ENCODE measurements at places on chromosomes 4 and X.

GRCh38 chrX:20663336-20663735 is 396.6 kb upstream of the RPS6KA3 start:
- DNase-seq: no peak

GRCh38 chrX:72569786-72570185 is 2.9 kb downstream of the HDAC8 start:
- DNase-seq: peak; percentile 63

DNA sequence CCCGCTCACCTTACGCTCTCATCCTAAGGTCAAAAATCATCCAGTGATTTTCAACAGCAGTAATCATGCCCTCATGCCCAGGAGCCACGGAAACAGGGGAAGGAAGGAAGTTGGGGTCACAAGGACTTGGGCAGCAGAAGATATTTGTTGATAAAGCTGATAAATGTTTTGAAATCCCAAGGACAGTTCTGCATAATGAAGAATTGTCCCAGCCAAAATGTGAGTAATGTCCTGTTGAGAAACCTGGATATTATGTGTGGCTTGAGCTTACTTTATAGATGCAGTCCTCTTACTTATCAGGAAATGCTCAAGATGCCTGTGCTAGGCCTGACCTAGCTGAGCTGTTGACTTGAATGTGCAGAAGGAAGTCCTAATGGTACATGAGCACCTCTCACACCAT is 263.0 kb upstream of the ZFP42 start:
- no peak for DNase-seq

DNA sequence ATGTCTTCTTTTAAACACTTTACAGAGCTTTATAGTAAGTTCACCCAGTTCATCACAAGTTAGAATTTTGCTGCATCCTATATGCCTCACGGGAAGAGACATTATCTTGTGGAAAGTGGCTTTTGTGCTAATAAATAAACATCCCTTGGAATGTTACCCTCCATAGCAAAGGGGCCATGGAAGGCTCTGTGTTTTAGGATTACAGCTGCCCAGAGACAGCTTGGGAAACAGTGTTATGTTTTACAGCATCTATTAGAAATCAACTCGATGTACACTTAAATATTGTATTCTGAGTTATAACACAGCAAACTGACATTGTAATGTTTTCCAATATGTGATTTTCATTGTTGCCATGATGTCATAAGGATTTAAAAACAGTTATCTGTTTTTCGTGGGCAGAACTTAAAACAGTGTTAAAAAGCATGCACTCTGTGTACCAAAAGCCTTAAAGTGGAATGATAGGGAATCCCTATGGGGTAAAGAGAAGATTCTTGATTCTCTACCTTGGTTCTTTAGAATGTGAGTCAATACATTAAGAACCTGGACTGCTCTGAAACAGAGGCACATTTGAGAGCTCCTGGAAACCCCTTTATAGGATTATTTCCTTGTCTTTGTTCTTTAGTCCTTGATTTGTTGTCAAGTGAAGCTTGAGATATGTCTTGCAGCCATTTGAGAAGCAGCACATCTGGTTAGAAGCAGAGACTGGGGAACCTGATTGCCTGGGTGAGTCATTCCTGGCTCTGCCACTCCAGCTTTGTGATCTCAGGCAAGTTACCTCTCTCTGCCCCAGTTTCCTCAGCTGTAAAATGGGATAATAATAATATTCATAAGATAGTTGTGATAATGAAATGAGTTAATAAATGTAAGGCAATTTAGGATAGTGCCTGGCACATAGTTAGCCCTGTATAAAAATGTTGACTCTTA is 41.6 kb downstream of the ARHGAP10 start:
- peak; percentile 65 for DNase-seq

DNA sequence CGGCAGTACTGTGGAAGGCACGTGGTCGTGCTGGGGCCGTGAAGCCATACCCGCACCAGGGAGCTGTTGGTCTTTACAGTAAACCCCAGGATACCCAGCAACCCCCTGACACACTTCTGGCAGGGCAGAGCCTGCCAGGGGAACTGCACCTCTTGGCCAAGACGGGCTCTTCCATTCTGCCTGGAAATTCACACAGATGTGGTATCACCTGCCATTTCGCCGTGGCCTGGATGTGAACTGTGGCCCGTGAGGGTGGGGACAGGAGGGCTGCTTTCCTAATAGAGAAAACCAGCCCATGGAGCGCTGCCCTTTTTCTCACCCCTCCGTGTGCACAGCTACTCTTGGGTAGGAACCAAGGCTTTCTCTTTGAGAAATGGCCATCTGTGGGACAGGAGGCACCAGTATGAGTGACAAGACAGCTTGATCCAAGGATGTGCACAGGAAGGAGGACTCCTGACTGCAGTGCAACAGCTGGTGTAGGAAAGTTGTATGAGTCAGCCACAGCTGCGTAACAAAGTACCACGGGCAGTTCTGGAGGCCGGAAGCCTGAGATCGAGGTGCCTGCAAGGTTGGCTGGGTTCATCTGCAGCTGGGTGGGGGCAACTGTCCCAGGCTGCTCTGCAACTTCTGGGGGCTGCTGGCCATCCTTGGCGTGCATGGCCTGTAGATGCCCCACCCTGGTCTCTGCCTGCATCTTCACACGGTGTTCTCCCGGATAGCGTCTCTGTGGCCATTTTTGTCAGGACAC is 95.7 kb downstream of the PSAPL1 start:
- DNase-seq: no peak

DNA sequence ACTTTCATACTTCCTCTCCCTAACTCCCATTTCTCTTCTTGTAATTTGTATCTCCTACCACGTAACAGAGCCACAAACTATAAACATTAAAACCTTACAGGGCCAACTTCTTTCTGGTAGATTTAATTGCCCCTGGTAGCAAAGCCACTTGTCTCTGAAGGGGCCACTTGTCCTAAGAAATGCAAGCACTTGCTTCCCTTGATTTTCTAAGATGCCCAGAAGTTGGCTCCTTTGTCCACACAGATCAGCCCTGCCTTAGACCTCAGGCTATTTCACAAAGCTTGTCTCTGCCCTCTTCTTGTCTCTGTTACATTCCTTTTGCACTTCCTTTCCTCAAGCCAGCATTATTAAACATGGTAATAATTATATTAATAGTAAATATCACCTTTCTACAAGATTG is 80.6 kb upstream of the CXXC4 start:
- DNase-seq: no peak

DNA sequence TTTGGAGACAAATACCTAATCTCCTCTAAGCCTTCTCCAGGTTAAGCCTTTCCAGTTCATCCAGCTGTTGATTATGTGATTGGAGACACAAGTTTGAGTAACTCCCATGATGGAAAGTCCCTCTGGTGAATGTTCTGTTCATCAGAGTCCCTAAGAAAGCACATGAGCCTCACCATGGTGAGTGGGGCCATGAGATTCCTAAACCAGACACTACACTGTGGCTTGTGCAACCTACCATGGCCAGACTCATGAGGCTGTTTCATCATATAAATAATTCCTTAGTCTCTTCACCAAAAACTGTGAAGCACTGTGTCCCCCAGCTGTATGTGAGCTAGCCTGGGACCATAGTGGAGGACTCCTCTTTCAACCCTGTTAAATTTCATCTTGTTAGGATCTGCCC is 14.4 kb downstream of the PKD2 start:
- no peak for DNase-seq

- DNase-seq: peak; percentile 17
Measured at GRCh38 chr4:147683188-147683591, 773 bp downstream of the PRMT9 start.

- no peak for DNase-seq
Measured at GRCh38 chrX:84712621-84713020, 210.4 kb upstream of the HDX start.

DNA sequence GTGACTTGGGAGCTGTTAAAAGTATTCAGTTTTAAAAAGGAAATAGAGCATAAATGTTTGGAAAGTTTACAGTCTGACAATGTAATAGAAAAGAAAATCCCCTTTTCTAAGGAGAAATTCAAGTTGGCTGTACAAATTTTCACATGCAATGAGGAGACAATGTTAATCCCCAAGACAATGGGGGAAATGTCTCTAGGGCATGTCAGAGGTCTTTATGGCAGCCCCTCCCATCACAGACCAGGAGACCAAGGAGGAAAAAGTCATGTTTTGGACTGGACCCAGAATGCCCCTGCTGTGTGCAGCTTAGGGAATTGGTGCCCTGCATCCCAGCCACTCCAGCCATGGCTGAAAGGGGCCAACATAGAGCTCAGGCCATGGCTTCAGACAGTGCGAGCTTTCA is 831.1 kb upstream of the ADGRL3 start:
- no peak for DNase-seq

DNA sequence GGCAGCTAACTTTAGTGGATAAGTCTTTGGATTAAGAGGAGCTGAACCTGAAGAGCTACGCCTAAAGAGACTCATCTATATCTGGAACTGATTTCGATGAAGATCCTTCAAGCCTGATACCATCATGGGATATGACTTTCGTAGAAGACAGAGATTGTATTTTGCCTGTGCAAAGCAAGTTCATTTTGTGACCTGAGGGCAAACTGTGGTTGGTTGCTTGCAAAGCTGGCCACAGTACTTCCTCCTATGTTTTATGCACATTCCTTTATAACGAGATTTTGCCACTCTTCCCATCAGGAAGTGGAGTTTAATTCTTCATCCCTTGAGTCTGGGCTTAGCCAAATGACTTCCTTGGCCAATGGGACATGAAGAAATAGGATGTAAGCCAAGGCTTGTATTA is 519.3 kb upstream of the NR3C2 start:
- DNase-seq: no peak

DNA sequence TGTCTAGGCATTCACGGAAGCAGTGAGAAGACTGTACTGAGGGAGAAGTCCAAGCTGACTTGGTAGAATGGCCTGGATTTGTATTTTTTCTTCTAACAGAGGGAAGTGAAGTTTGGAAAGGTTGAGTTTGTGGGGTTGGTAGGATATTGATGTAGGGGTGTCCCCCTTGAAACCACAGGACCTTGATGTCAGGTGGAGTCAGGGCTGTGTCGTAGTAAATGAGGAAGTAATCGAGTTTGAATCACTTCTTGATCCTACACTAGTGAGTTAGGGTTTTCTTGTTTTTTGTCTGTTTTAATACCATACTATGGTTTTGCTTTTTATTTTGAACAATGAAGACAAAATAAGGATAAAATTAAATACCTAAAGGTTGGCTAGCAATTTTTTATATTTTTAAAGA is 30.1 kb upstream of the ANAPC4 start:
- no peak for DNase-seq

- DNase-seq: no peak
Measured at GRCh38 chrX:6852869-6853268, 294.6 kb upstream of the STS start.

GRCh38 chr4:80594701-80595100 is 259.2 kb downstream of the CFAP299 start:
- DNase-seq: no peak

DNA sequence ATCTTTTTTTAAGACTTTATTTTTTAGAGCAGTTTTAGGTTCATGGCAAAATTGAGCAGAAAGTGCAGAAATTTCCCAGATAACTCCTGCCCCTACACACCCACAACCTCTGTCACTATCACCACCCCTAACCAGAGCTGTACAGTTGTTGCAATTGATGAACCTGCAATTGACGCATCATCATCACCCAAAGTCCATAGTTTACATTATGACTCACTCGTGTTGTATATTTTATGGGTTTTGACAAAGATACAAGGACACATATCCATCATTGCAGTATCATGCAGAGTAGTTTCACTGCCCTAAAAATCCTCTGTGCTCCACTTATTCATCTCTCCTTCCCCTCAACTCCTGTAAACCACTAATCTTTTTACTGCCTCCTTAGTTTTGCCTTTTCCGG is 34.5 kb upstream of the WAS start:
- DNase-seq: no peak

DNA sequence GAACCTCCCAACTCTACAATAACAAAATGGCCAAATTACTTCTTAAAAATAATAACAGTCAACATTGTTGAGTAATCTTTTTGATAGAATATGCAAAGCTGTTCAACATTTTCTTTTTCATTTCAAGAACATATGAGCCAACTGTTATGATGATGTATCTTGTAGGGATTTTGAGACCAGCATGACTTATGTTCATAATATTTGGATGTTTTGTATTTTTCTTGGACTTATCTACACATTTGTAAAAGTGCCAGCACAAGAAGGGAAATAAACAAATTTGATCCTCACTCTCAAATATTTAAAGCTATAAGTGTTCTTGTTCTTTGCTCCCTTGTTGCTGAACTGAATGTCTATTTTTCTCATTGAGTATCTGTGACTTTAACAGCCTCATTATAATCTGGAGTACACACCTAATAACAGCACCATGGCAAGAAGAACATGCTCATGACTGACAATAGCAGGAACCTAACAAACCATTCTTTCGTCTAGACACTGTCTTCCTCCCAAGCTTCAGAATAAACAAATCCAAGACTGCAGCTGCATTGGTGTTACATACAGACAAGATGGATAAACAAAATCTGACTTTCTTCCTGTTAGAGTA is 1049.7 kb downstream of the FAT4 start:
- no peak for DNase-seq

DNA sequence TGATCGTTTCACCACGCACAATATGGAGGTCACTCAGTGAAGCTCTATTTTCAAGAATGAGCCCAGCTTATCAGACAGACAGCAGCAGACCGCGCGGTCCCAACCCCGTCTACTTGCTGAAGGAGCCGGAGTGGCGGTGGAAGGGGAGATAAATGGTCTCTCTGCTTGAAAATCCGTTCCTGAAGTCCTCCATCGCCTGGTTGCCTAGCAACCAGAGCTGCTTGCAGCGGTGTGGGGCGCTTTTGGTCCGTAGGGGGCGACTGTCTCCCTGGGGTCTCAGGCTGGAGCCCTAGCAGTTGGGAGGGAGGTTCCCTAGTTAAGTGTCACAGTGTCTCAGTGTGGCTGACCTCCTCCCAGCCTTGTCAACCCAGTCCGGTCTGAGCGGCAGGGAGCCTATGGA is 8.3 kb upstream of the DLG3 start:
- DNase-seq: no peak

Data from brain microvascular endothelial cell (primary cell).